ENCODE measurements at places on chromosomes 3 and 15.
A peak's percentile ranks its signal among the peaks of the same experiment; 100 is the strongest.

DNA sequence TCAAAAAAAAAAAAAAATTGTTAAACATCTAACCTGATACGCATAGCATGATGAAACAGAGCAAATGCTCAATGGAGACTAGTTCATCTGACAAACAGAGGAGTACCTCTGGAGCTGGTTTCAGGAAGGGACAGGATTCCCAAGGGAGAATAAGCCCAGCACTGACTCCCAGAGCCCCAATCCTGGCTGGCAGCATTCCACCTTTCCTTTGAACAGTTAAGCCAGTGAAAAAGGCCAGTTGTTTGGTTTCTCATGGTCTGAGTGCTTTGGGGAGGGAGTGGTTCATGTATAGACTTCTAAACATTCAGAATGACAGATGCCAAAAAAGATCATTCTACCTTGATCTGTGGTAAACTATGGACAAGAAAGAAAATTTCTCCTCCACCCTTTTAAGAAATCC is 277.9 kb upstream of the RARB start:
- no peak for DNase-seq

DNA sequence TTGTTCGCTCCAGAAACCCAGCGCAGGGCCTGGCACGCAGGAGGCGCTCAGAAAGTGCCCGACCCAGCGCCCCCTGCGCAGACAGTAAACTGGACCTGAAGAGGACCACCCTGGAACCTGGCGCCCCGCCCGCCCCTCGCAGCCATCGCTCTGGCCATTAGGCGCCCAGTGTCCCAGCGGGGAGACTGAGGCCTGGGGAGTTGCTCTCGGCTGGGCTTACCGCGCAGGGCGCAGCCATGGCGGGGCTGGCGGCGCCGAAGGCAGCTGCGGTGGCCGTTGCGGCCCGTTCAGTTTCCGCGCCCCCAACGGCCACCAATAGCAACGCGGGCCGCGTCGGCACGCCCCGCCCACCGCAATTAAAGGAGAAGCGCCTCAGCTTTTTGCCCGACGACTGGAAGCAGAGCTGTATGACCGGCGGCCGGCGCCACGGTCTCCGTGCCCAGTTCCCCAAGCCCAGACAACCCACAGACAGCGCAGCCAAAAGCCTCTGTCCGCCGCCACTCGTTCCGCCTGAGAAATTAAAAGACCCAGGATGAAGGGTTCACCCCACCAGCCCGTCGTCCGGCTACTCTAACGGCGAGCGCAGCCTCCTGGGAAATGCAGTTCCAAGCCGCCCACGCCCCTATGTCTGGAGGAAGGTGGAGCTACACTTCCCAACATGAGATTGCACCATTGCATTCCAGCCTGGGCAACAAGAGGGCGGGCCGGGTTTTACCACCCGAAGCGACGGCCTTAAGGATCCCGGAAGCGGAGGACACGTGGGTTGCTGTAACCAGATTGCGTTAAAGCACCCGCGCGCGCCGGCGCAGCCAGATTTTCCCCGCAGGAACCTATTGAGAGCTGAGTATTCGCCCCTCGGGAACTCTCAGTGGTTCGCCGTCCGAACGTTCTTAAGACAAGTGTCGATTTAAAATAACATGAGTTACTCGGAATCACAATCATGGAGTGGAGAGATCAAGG is at the start of gene POC1A:
POC1A (minus strand) TSS at position 289 of the 960 bp plus-strand sequence; CDS start at position 238, 51 bp downstream.
- DNase-seq = peak; percentile 99

- DNase-seq = no peak
These were observed 220.0 kb upstream of the MLF1 start for GRCh38 chr3:158350971-158351370.

- DNase-seq = no peak
These were observed 368.9 kb upstream of the PLSCR5 start for GRCh38 chr3:146974001-146974400.

- DNase-seq = peak; percentile 95
These were observed 630.8 kb upstream of the KCNMB2 start for GRCh38 chr3:177905173-177906125.

GRCh38 chr3:152921351-152921750 is 86.4 kb downstream of the P2RY1 start:
- DNase-seq = no peak

DNA sequence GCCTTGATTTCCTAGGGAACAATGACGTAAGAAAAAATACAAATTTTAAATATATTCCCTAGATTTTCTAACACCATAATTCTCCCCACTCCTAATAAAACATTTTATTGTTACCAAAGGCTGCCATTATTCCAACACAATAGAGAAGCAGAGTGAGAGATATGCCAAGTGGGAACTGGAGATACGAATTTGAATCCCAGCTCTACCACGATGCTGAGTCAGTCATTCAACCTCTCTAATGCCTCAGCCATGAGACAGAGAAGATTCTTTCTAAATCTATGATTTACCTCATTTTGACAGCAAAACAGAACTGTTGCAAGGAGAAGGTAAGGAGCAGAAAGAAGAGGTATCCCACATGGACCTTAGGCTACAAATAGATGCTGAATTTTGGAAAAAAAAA is 112.5 kb downstream of the IGF2BP2 start:
- DNase-seq = peak; percentile 67

DNA sequence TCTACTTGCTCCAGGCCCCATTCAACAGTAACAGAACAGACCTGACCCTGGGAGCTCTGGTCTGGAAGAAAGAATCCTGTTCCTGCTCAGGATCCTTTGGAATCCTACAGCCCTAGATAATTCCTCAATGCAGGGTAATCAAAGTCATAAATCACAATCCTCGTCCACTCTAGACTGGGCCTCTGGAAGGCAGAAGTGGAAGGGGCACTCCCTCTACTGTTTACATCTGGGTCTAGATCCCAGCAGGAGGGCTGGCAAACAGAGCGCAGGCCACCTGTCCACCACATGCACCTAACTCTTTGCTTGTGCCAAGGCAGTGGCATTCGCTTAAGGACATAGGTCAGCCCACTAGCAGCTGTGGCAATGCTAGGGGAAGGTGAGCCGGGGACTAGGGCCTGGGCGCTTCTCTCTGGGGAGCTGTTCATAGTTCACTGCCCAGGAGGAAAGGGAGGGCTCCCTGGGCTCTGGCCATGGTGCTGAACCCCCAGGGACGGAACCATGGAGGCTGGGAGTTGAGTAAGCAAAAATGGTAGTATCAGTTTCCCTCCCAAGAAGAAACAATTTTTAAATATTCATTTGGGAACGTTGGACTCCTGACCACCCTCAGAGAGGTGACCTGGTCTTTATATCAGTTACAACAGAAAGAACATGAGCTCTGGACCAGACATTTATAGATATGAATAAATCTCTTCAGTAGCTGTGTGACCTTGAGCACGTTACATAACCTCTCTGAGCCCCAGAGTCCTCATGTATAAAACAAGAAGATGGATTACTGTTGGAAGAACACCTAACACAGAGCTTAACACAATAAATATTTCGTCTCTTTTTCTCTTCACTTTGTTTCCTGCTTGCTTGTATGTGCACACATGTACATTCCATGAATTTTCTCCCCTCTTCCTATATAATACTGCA is 90.2 kb downstream of the NTRK3 start:
- peak; percentile 44 for DNase-seq

DNA sequence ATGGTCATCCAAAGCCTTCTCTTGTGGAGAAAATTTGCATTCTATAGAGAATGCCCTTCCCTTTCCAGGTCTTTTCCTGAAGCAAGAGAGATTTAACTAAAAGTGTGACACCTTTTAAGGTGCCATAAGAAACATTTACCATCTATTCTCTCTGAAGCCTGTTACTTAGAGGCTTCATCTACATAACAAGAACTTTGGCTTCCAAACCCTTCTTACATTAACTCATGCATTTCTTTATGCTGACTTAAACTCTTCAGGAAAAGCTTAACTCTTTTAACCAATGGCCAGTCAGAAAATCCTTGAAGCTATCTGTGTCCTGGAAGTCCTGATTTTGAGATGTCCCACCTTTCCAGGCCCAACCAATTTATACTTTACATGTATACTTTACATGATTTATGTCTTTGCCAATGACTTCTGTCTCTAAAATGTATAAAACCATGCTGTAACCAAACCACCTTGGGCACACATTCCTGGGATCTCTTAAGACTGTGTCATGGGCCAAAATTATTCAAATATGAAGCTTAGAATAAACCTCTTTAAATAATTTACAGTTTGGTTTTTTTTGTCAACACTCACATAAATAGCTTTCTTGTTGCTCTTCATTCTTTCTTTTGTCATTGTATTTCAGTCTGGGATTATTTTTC is 472.6 kb upstream of the NECTIN3 start:
- peak; percentile 84 for DNase-seq

DNA sequence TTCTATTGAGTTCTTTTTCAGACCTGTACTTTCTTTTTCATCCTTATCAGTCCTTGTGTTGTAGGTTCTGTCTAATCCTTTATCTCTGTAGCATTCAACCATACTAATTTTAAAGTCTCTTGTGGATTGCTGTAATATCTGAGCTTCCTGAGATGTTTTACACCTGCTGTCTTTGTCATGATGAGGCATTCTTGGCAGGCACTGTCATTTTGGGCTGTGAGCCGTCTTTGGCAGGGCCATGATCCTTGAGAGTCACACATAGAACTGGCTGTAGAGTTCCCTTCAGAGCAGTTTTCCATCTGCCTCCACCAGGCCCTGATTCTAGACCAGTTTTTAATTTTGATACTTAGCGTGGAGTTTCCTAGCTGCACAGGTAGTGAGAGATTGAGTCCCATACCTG is 6.7 kb downstream of the EFCC1 start:
- no peak for DNase-seq

Data from fibroblast of skin of abdomen (primary cell).